A172 (cell line): ENCODE measurements at places on chromosomes 4 and X.

- no peak for DNase-seq
These were observed 13.8 kb upstream of the TMEM33 start for GRCh38 chr4:41921476-41921875.

DNA sequence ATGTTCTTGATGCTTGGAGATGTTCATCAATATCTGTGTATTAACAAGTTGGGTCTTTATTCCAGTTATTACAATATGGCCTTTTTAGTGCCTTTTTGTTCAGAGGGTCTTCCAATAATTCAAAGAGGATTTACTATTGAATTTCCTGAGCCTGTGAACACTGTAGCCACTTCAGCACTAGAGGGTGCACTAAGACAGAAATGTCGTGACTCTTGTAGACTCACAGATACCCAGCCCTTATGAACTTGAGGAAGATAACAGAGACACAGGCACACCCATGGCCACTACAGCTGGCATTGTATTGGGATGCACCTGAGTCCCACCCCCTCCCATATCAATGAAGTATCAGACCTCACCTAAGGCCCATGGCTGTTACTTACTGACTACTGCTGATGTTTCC, 54.4 kb upstream of the ACTRT1 start:
- no peak for DNase-seq

- no peak for DNase-seq
These were observed 312.5 kb upstream of the HS3ST1 start for GRCh38 chr4:11741190-11741652.

GRCh38 chr4:184641022-184641421, 8.2 kb downstream of the CASP3 start:
- DNase-seq, result no peak
